ENCODE measurements at places on chromosomes 3 and 15.

- no peak for DNase-seq
Observed at GRCh38 chr15:98069256-98069655, 108.8 kb downstream of the ARRDC4 start.

GRCh38 chr3:185654758-185655145 is 68.7 kb downstream of the SENP2 start:
- DNase-seq: no peak

GRCh38 chr3:98962189-98962930 is 60.9 kb upstream of the DCBLD2 start:
- DNase-seq: no peak

- DNase-seq: no peak
Observed at GRCh38 chr3:129597087-129597999, 9.1 kb downstream of the PLXND1 start.

Data from putamen (tissue), 1 donor.